ENCODE measurements at places on chromosomes 6 and 20. TPM values are rescaled to one million over a fixed set of nuclear protein-coding genes. Genes with fewer than 3 reads are reported as not detected.

DNA sequence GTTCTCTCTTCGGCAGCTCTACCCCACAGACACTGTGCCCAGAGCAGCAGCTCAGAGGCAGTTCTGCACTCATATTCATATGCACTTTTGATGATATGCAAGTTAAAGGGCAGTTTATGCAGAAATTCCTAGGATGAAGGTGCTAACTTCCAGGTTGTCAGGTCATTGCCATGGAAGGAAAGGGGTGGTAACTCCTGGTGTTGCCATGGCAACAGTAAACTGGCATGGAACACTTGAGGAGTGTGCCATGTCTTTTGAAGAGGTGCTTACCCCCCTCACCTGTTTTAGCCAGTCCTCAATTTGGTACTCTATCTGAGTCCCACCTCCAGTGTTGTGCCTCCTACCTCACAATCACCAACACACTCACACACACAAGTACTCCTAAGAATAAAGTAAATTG is 539.4 kb upstream of the BTBD3 start:
- no peaks in the 10 kb centered on the region for H3K27me3 ChIP-seq
- H3K27ac ChIP-seq = no peak overlapping the region
- no peak overlapping the region for H3K4me3 ChIP-seq
- DNase-seq = no peak

DNA sequence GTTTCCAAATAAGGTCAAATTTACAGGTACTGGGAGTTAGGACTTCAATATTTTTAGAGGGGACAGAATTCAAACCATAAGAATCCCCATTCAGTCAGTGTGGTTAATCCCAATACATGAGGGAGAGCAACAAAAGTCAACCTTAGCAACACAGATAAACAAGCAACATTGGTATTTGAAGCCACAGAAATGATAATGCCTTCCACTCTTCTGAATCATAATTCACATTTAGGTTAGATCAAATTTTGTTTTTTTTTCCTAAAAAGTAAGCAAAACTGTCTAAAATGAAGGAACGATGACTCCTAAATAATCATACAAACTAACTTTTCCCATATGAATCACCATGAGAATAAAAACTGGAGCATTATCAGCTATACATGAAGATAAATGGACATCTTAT is 246.0 kb upstream of the TENT5A start:
- H3K27me3 ChIP-seq = no peaks in the 10 kb centered on the region
- no peak overlapping the region for H3K27ac ChIP-seq
- no peaks in the 10 kb centered on the region for H3K4me1 ChIP-seq
- DNase-seq = no peak
- no peaks in the 10 kb centered on the region for H3K36me3 ChIP-seq

The PHF1 gene
- total RNA-seq = 58.3 TPM

- no peak for DNase-seq
- no peaks in the 10 kb centered on the region for H3K4me1 ChIP-seq
- H3K27me3 ChIP-seq = no peaks in the 10 kb centered on the region
- H3K27ac ChIP-seq = no peak overlapping the region
- H3K36me3 ChIP-seq = peaks cover 7% of the 10 kb centered on the region
These were observed 70.1 kb upstream of the EMILIN3 start for GRCh38 chr20:41436679-41437078.

GRCh38 chr6:111829998-111830397 is 43.3 kb downstream of the FYN start:
- no peaks in the 10 kb centered on the region for H3K27me3 ChIP-seq
- no peak overlapping the region for H3K27ac ChIP-seq
- no peak overlapping the region for H3K4me3 ChIP-seq
- H3K4me1 ChIP-seq = no peaks in the 10 kb centered on the region

DNA sequence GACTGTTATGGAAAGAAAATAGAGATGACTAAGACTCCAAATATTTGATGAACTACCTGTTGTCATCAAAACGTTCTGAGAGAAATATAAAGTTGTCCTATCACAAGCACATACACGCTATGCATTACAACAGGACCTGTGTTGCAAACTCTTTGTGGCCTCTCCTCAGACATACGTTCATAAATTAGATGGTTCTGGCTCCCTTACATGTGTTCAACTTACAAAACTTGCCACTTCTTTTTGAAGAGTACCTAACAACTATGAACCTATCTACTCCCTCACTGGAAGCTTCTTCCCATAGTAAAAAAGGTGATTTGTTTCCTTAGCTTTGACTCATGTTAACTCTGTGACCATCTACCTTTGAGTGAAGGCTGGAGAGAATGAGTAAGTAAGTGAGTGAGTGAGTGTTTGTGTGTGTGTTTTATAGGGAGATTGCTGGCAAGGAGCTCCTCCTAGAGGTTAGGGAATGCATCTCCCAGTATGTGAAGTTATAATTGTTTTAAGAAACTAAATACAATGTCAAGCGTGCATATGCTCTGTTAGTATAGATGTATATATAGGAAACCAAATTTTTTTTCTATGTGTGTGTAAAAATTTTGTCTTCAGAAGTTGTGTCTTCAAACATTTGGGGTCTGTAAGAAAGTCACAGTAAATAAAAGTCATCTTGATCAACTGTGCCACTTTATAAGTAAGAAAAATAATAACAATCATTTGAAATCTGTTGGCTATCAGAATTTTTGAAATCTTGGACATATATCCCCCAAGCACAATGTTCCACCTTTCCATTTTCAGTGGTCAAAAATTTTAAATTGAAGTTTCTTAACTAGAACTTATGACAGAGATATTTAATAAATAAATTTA is 1211.1 kb upstream of the GJE1 start:
- no peak for DNase-seq
- no peak overlapping the region for H3K4me3 ChIP-seq
- no peak overlapping the region for H3K27ac ChIP-seq
- H3K27me3 ChIP-seq = no peaks in the 10 kb centered on the region

- no peak overlapping the region for H3K4me3 ChIP-seq
- H3K27ac ChIP-seq = no peak overlapping the region
- DNase-seq = peak; percentile 39
- H3K36me3 ChIP-seq = no peaks in the 10 kb centered on the region
These were observed 11.3 kb upstream of the ABRACL start for GRCh38 chr6:139017227-139017626.

DNA sequence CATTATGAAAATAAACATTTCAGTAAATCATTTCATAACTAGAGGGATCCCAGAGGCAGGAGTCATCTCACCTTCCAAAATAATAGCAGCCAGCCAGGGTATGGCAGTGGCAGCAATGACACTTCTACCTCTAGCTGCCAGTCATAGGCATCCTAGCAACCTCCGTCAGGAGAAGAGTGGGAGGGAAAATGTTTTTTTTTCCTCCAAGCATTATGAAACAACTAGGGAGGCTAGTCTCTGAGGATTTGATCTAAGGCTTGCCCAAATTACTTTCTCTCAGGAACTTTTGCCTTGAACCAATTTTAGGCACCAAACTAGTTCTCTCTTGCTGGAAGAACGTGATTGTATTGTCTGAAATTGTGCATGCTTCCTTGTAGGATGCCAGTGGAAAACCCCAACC is 208.7 kb upstream of the PREP start:
- H3K27ac ChIP-seq = no peak overlapping the region
- DNase-seq = no peak
- H3K36me3 ChIP-seq = no peaks in the 10 kb centered on the region
- no peak overlapping the region for H3K4me3 ChIP-seq

- peaks cover 11% of the 10 kb centered on the region for H3K4me1 ChIP-seq
- no peak overlapping the region for H3K27ac ChIP-seq
- H3K36me3 ChIP-seq = no peaks in the 10 kb centered on the region
- no peaks in the 10 kb centered on the region for H3K27me3 ChIP-seq
- DNase-seq = no peak
These were observed 344.4 kb downstream of the THBS2 start for GRCh38 chr6:168909288-168909687.

GRCh38 chr6:111603040-111603439 is 2.6 kb downstream of the TRAF3IP2 start:
- peak overlapping the region; percentile 89 for H3K27ac ChIP-seq
- H3K27me3 ChIP-seq = no peaks in the 10 kb centered on the region
- H3K4me1 ChIP-seq = peaks cover 63% of the 10 kb centered on the region
- no peak overlapping the region for H3K4me3 ChIP-seq

The NRN1 gene
- 4.4 TPM for total RNA-seq

DNA sequence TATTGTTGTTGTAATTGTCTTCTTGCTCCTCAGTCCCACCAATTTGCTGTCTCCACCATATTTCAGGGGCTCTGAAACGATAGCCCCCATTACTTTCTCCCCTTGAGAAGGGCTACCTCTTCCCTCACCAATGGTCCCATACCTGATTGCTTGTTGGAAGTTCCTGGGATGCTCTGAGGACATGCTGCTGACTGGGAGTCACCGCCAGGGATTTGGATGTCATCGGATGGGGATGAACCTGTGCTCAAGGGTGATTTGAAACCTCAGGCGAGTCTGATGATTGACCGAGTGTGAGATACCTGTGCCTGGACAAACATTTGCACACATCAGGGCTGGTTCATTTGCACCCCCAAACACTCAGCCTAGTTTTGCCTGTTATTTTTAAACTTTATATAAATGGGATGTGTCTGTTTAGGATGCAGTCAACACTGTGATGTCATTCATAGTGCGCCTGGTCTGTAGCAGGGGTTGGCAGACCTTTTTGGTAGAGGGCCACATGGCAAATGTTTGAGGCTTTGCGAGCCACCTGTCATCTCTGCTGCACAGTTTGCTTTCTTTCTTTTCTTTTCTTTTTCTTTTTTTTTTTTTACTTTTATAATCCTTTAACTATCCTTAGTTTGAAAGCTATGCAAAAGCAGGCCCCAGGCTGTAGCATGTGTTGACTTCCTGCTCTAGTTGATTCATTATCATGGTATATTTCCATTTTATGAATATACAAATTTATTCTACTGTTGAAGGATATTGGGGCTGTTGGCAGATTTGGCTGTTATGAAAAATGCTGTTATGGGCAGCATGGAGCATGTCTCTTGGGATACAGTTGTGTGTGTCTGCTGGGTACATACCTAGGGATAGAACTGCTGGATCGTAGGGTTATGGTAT is 118.5 kb upstream of the PHACTR3 start:
- H3K4me1 ChIP-seq = no peaks in the 10 kb centered on the region
- H3K36me3 ChIP-seq = no peaks in the 10 kb centered on the region
- H3K27ac ChIP-seq = no peak overlapping the region
- H3K4me3 ChIP-seq = no peak overlapping the region
- DNase-seq = no peak

The XKR7 gene
- total RNA-seq = 0.26 TPM

The SMLR1 gene
- total RNA-seq = not detected

The MEP1A gene
- total RNA-seq = not detected

DNA sequence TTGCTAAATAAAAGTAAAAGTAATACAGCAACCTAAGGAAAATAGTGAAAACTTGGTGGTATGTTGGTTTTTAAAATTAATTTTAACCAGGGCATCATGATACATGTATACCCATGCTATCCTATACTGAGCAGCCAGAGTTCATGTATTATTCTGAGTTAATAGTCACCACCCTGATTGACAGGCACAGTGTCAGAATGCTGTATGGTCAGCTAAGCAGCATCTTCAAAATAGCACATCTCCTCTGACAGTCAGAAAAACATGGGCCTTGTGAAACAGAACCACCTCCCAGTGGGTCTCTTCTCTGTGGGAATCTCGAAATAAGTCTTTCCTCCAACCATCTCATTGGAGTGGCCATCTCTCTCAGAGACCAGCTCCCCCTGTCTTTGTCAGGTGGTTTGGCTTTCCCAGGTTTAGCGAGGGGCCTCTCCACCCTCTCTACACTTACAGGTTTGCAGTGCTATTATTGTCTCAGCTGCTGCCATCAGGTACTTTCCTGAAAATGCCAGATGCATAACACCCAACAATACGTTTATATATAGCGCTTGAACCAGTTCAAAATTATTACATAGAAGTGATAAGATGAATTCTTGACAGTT is 47.1 kb upstream of the RNF8 start:
- H3K4me3 ChIP-seq = no peak overlapping the region
- no peaks in the 10 kb centered on the region for H3K27me3 ChIP-seq
- no peak overlapping the region for H3K27ac ChIP-seq

The LY6G6D gene
- total RNA-seq = not detected

- H3K4me3 ChIP-seq = no peak overlapping the region
- H3K27me3 ChIP-seq = no peaks in the 10 kb centered on the region
- H3K4me1 ChIP-seq = no peaks in the 10 kb centered on the region
- H3K36me3 ChIP-seq = no peaks in the 10 kb centered on the region
These were observed 19.6 kb upstream of the EYA2 start for GRCh38 chr20:46875059-46875458.

The IMPG1 gene
- not detected for total RNA-seq

DNA sequence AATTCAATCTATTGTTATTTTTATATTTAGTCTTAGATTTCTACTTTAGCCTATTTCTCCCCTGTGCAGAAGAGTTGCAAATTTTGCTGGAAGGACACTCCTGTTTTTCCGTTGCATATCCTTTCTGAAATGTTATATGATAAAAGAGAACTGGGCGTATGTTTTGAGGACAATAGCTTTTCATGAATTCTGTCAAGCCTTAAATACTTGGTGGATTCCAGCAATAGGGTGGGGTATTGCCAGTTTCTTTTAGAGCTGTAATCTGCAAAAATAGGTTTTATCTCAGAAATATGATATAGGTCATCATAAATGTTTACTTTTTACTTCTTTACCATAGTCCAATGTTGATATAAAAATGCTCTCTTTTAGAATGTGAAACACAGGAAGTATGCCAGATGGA is 42.0 kb downstream of the VTA1 start:
- H3K4me3 ChIP-seq = no peak overlapping the region
- H3K36me3 ChIP-seq = no peaks in the 10 kb centered on the region
- H3K4me1 ChIP-seq = no peaks in the 10 kb centered on the region
- no peak for DNase-seq

DNA sequence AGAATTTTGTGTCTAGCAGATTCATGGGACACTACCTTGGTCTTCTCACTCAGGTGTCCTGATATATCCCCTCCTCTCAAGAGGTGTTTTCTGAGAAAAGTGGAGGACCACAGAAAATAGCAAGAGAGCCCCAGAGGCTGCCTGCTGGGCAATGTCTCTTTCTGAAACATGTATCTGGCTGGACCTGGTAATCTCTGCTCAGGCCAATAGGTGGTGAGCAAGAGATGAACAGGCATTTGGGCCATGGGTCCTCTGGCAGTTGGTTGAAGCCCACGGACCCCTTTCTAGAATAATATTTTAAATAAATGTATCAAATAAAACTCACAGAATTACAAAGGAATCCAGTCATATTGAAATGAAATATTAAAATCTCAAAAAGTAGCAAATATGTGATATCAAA is 8.8 kb upstream of the THBD start:
- H3K27ac ChIP-seq = no peak overlapping the region
- no peaks in the 10 kb centered on the region for H3K27me3 ChIP-seq
- DNase-seq = no peak
- peaks cover 4% of the 10 kb centered on the region for H3K4me1 ChIP-seq
- H3K4me3 ChIP-seq = no peak overlapping the region

The ADGB gene
- not detected for total RNA-seq

DNA sequence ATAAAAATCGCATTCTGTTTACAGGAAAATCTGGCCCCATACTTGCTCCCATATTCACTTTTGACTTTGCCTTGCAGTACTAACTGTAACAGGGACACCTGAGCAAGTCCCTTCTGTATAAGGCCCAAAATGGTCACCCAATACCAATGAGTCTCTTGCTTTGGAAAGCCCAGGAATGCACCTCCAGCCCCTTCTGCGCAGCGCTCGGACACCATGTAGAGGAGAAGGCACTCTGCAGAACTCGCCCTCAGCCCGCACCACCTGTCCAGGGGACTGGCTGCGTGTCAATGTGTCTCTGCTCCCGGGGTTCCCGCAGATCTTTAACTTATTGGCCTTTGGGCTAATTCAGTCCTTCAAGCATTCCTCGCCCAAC is 746 bp upstream of the PRND start:
- no peak for DNase-seq
- no peaks in the 10 kb centered on the region for H3K36me3 ChIP-seq
- H3K27ac ChIP-seq = no peak overlapping the region
- H3K4me3 ChIP-seq = no peak overlapping the region

Data from body of pancreas (tissue), 4 donors.